NCI-H1105 treated with DMSO at 0.1 percent for 48 hours (cell line): ENCODE measurements at places on chromosomes 5 and 9.

DNA sequence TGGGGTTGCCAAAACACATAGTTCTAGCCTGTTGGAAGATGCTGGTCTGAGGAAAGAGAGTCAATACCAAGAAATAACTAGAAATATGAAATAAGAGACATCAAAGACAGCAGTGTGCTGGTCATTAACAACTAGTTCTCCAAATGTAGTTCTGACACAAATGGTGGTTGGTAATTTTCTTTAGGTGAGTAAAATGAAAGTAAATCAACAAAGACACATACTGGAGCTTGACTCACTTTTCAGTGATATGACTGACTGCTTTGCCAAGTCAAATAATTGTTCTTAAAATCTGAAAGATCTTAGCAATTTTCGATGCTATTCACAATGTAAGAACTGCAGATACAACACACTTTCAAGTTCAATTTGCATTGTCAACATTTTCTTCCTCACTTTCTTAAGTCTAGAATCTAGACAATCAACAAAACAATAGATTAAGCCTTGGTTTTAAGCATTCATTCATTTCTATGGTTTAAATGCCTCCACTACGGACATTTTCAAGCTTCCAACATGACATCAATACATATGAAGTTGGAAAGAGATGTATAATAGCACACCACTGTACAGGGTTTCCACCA, 166.8 kb upstream of the MAP3K1 start:
- DNase-seq: no peak

DNA sequence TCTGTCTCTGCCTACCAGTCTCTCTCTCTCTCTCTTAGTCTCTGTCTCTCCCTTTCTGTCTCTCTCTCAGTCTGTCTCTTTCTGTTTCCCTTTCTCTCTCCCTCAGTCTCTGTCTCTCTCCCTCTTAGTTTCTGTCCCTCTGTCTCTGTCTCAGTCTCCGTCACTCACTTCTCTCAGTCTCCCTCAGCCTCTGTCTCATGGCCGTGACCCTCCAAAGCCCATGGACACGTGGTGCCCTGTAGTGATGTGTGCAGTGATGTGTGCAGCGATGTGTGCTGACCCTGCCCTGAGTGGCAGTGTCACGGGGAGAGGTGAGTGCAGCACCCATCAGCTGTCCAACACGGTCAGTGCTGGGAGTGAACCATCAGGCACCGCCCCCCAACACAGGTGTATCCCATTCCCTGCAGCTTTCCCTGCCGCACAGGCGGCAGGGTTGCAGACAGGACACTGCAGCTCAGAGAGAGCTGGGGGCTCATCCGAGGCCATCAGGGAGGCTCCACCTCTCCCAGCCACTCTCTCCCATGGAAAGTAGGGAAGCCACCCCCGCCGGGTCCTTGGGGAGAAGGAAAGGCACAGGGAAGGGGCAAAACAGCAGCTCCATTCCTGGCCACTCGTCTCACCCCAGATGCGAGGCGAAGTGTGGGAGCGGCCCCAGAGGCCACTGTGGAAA, 794 bp upstream of the LRRC14B start:
- no peak for DNase-seq

DNA sequence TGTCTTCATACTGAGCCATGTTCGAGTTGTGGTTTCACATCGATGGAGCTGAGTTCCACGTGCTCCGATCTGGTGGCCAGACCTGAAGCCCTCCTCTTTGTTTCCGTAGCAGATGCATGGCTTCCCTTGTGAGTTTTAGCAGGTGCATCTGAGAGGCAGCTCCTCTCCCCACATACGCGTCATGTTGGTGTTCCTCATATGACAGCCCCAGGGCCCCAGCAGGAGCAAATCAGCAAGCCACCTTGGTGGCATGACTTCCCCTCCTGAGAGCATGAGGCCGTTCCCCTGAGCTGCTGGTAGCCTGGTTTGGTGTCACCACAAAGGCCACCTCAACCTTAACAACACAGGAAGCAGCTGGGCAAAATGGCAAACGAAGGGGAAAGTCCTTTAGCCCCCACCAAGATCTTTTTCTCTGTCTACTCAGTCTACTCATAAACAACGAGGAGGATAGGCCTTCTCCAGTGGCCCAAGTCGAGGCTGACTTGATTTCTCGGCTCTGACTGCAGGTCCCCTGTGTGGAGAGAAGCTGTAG, 5.9 kb downstream of the CYFIP2 start:
- no peak for DNase-seq

DNA sequence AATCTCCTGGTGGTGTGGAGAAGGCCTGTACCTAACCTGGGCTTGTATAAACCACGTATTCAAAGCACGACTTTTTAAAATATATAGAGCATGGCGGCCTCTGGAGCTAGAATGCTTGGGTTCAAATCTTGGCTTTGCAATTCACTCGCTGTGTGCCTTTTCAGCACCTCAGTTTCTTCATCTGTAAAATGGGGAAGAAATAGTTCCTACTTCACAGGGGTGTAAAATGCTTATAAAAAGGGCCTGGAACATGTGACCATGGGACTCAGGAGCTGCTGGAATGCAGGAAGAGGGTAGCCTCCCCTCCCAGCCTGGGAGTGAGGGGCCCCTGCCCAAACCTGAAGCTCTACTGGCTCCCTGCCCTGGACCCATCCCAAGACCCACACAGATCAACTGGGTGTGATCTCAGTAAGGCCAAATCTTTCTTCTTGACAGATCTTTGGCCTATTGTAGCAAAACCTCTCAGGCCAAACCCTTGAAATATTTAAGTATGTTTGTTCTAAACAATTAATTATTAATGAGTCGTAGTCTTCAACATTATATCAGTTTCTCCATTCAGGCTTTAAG, 269.0 kb downstream of the ZSWIM6 start:
- no peak for DNase-seq
